Aorta (tissue), 5 donors: ENCODE measurements at places on chromosomes 5 and 9. TPM values are rescaled to one million over a fixed set of nuclear protein-coding genes. Genes with fewer than 3 reads are reported as not detected.

DNA sequence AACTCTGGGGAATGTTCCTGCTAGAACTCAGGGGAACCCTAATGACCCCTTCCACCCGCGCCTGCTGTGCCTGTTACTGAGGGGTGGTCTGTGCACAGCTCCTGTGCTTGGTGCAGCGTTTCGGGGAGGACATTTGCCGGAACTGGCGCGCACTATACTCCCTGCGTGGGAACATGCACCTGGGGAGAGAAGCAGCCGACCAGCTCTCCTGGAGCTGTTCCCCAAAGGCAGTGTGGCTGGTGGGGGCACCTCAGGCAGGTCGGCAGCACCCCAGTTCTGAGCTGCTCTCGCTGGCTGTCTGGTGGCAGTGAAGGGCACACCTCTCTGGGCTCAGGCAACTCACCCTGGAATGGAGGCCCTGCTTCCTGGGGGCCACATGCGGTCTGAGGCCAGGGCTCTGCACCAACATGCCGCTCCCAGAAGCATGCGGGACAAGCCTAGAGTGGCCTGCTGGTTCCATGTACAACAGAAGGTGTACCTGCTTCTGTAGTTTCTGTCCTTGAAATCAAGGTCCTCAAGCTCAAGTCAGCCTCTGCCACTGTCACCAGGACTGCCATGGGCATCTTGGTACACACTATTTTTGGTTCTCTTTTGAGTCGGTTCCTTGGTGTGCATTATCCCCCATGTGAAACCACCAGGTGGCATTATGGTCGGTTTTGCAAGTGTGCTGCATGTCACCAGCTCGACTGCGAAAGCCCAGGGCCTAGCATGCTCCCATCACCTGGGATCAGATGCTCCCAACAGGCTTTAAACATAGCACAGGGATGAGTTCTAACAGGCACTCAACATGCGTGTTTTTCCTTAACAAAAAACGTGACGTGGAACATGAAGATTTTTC is 7.8 kb upstream of the MRNIP start:
- DNase-seq = peak; percentile 69
- no peaks in the 10 kb centered on the region for H3K27me3 ChIP-seq
- no peak overlapping the region for H3K4me3 ChIP-seq
- no peaks in the 10 kb centered on the region for H3K4me1 ChIP-seq
- no peak overlapping the region for H3K27ac ChIP-seq

Gene ENHO
- not detected for total RNA-seq

DNA sequence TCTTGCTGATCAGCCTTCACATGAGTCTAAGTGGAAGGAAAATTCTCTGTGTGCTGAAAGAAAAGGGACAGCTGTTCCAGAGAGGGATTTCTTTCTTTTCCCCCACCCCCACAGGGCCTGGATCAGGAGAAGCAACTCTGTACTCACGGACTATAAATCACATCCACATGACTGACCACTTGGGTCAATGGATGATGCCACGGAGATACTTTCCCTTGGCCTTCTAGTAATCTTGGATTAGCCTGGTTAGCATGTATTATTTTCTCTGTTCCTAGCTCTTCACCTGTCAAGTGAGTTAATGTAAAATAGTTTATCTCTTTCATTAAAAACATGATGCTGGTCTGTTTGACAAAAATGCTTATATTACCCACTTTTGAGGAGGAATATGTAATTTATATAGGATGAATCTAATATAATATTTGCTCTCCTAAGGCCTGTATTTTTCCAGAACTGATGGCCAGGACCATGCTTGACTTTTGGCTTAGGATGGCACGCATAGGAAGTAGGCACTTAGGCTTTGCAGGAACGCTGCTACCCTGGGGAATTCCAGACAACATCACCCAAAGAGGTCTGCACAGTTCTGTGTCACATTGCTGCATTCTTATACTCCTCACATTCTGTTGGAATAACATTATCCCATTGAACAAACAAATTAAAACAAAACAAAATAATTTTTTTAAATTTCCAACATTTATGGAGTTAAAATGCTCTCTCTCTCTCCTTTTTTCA is 892.1 kb downstream of the TLE1 start:
- no peaks in the 10 kb centered on the region for H3K36me3 ChIP-seq
- no peaks in the 10 kb centered on the region for H3K4me1 ChIP-seq
- no peak overlapping the region for H3K4me3 ChIP-seq
- no peaks in the 10 kb centered on the region for H3K27me3 ChIP-seq
- no peak overlapping the region for H3K27ac ChIP-seq
- DNase-seq = no peak

Gene POLR3G
- 1.5 TPM for total RNA-seq

Gene ENTPD2
- 1.7 TPM for total RNA-seq

Gene PPP6C
- 36.0 TPM for total RNA-seq
